Activated naive CD4-positive, alpha-beta T cell (primary cell): ENCODE measurements at places on chromosomes 12 and 14.
A peak's percentile ranks its signal among the peaks of the same experiment; 100 is the strongest.

DNA sequence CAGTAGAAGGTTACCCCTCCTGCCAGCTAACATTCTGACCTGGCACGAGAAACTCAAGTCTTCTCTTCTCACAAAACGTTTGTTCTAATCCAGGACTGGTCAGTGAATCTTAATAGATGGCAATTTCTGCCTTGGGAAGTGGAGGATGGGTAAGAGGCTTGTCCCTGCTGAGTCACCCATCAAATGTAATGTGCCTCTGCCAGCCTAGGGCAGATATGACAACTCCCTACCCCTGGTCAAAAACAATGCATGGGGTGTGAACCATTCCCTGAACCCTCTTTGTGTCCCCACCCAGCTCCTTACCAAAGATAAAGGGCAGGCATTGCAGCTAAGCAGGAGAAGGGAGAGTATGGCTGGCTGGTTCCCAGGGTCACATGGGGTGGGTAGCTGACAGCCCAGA is 1052.9 kb downstream of the GALC start:
- DNase-seq: no peak

- no peak for DNase-seq
Observed at GRCh38 chr12:45839917-45840316, 110.4 kb downstream of the ARID2 start.

DNA sequence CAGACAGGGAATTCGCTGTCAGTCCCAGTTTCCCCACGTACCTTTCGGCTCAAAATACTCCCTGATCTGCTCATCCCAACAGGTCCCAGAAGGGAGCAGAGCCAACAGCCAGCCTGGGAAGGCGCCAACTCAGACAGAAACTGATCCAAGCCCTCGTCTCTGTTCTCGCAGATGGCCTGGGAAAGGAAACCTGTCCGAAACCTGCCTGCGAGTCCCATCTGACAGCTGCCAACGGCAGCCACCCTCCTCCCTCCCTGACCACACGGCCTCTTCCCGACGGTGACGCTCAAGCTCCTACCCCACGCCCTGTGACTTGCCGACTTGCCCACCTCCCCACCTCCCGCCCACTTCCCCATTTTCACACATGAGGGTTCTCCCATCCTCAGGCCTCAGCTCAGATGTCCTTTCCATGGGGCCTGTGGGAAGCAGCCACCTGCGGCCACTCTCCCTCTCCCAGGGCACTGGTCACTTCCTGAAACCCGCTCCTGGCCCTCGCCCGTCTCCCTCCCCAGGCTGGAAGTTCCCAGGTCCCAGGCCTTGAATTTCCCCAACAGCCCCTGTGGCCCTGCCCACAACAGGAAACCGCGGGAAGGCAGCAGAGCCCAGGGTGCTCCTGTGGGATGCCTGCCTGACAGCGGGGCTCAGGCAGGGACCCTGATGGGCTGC is 60.9 kb upstream of the FBRSL1 start:
- no peak for DNase-seq

DNA sequence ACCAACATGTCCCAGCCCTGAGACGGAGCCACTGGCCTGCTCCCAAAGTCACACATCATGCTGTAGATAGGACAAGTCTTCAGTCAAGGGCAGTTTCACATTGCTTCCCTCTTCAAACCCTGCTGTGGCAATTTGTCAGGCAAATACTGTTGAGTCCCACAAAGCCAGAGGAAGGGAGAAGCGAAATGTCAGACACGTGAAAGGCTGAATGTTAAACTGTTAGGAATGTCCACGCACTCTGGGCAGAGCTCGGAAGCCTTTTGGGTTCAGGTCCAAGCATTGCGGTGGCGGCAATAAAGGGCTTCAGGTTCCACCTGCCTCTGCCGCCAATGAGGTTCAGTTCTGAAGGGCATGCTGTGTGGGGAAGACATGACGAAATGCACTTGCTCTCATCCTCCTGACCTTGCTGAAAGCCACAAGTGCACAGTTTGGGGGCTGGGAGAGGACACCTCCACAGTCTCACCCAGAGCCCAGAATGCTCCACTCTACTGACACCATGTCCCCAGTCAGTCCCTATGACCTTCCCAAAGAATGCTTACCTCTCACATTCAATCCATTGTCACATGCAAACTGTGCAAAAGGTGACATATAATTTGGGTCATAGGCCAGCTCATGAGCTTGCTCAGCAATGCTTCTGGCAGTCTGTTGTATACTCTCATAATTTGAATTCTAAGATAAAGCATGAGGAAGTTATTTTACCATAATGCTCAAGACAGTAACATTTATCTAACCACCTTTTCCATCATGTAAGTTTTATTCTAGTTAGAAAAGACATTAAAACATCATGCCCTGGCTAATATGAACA is 35.7 kb downstream of the RAD9B start:
- no peak for DNase-seq

DNA sequence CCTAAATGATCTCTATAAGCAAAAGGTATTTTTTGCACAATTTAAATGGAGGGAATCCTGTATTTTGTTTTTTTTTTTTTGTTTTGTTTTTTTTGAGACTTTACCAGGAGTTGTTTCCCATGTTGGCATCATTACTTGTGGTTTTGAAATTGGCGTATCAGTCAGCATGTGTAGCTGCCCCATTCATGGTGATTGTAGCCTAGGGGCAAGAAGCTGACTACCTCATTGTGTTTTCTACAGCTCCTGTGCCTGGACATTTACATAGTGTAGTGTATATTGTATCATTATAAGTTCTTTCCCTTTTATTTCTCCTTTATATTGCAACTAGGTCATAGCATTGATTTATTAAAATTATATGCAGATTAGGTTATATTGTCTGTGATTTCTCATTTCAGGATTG is 24.5 kb downstream of the SAMD4A start:
- no peak for DNase-seq

GRCh38 chr12:131418121-131418520 is 292.8 kb upstream of the SFSWAP start:
- DNase-seq: no peak

GRCh38 chr12:121239351-121240061 is 29.6 kb downstream of the P2RX4 start:
- no peak for DNase-seq

DNA sequence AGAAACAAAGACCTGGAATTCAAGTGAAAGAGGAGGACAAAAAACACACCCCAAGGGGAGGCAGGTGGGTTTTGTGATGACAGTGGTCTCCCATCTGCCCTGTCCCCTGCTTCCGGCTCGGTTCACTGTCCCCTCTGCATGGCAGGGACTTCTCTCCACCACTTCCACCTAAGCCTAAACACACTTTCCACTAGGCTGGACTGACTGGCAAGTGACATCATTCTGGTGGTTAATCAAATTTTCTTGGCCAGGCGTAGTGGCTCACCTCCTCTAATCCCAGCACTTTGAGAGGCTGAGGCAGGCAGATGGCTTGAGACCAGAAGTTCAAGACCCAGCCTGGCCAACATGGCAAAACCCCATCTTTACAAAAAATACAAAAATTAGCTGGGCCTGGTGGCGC is 11.9 kb downstream of the PLEKHG6 start:
- no peak for DNase-seq

DNA sequence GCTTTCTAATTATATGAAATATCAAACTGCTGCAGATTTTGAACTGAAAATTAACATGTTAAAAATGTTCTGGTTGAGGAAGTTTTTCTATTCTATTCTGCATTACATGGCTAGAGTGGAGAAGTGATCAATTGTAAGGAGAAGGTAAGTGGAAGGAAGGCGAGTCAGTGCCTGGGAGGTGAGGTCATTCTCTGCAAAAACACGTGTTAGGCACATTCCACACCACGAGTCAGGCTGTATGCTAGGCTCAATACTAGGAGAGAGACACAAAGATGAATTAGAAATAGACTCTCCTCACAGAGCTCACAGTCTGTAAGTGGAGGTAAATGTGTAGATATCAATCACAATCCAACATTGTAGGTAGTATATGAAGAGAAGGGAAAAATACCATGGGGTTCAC is 194.1 kb downstream of the NOVA1 start:
- no peak for DNase-seq

- no peak for DNase-seq
Observed at GRCh38 chr14:69924201-69924600, 45.0 kb downstream of the SMOC1 start.

DNA sequence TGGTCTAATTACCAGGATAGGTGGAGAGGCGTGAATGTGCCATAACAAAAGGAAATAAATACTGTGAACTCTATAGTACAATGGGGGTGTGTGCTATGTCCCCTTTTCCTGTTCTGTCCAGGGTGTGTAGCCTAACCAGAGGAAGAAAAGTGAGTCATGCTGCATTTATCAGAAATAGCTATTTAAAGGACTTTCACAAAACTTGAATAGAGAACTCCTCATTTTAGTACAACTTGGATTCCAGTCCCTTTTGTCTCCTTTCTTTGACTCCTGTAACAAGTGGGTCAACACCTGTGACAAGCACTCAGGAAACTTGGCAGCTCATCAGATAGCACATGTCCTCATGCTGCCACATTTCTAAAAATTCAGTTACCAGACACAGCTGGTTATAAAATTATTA is 123.4 kb downstream of the CCDC91 start:
- no peak for DNase-seq

DNA sequence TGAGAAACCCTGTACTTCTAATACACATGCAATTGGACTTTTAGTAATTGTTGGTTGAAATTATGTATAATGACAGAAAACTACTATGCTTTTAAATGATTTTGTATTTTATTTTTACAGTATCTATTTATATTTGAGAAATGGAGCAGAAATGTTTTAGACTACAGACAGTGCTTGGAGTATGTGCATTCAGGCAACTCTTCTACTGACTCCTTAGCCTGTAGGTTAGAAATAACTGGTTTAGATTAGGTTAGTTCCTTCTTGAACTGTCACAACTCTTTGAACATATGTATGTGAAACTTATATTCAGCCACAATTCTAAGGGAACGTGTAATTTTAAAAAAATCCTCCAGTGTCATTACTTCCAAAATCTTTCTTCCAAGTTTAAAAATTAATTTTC is 1.7 kb downstream of the FGFR1OP2 start:
- DNase-seq: no peak

DNA sequence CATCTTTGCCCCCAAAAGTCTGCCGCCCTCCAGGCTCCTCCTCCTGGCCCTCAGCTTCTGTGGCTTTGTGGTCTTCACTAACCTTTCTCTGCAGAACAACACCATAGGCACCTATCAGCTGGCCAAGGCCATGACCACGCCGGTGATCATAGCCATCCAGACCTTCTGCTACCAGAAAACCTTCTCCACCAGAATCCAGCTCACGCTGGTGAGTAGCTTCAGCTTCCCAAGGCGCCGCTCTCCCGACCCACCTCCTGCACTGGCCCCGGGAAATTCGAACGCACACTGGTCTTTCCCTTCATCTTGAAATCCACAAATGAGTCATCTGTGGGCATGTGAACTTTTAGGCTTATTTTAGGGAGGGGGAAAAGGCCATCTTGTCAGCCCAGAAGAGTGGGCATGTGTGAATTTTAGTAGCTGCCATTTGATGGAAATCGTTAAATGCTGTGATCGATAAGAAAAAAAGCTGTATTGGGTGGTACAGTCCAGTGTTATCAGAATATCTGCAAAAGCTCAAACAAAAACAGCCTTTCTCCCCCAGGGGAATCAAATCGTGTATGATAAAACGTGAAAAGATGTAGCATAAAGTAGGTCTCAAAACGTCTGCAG is 700 bp downstream of the SLC35E3 start:
- DNase-seq: no peak

GRCh38 chr14:76581592-76581991 is 179.7 kb upstream of the VASH1 start:
- DNase-seq: no peak

- no peak for DNase-seq
Observed at GRCh38 chr14:100994082-100994481, 90.6 kb upstream of the RTL1 start.

DNA sequence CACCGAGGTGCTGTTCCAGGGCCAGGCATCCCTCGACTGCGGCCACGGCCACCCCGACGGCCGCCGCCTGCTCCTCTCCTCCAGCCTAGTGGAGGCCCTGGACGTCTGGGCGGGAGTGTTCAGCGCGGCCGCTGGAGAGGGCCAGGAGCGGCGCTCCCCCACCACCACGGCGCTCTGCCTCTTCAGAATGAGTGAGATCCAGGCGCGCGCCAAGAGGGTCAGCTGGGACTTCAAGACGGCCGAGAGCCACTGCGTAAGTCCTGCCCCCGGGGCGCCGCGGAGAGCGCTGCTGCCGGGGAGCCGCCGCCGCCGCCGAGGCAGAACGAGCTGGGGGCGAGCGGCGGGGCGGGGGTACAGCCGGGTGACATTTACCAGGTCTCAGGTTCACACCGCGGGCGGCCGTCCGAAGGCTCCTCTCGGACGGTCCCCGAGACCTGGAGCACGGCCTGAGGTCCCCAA is 1.4 kb downstream of the PLXNC1 start:
- no peak for DNase-seq

- DNase-seq: no peak
Observed at GRCh38 chr12:120230326-120230973, 29.5 kb upstream of the RPLP0 start.

- peak; percentile 9 for DNase-seq
Observed at GRCh38 chr12:57940052-57940914, 1.1 kb upstream of the ATP23 start.
